ENCODE measurements at places on chromosomes 13 and 19.

DNA sequence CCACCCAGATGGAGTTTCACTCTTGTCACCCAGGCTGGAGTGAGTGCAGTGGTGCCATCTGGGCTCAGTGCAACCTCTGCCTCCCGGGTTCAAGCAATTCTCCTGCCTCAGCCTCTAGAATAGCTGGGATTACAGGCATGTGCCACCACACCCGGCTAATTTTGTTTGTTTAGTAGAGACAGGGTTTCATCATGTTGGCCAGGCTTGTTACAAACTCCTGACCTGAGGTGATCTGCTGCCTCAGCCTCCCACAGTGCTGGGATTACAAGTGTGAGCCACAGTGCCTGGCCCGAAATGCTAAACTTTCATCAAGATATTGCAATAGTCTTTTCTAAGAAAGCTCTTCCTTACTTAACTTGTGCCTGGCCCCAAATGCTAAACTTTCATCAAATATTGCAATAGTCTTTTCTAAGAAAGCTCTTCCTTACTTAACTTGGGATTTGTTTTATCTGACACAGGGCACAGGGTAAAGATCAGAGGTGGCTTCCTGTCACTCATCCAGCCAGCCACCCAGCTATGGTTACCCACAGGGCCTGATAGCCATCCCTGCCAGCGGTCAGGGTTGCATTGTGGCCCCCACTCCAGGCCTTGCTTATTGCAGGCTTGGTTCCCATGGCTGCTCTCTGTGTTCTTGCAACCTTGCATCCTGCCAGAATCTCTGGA, 352.3 kb upstream of the TMTC4 start:
- DNase-seq: no peak

DNA sequence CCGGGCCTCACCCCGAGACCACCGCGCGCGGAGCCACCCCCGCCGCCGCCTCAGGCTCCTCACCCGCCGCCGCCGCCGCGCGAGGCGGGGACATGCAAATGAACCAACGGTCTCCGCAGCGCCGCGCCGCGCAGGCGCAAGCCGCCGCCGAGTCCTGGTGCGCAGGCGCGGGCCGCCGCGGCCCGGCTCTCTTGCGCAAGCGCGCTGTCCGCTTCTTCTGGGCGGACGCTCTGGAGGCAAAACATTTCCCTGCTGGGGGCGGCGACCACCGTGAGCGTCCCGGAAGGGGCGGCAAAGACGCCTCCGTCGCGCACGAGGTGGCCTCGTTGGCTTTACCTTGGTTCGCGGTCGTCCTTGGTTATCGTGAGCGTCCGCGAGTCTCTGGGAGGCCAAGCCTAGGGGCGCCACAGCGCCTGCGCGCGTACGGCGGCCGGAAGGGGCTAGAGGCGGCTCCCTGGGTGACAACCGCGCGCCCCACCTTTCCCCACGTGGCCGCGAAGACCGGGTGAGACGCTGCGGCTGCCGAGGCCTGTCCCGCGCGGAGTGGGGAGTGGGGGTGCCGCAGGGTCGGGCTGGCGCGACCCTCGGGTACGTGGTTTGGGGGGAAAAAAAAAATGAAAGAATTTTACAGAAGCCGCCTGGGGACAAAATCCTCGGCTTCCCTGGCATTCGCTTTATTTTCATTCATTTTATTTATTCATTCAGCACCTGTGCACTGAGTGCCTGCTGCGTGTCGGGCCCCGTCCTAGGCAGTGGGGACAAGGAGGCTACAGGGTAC, at the start of the genes ARMC6 and SUGP2:
Gene ARMC6 (plus strand): TSS at position 178 of the 778 bp plus-strand sequence. CDS start 607 bp downstream, outside the sequence.
Gene SUGP2 (minus strand): TSS at position 92 of the 778 bp plus-strand sequence. CDS start 2,446 bp downstream, outside the sequence.
- peak; percentile 78 for DNase-seq

DNA sequence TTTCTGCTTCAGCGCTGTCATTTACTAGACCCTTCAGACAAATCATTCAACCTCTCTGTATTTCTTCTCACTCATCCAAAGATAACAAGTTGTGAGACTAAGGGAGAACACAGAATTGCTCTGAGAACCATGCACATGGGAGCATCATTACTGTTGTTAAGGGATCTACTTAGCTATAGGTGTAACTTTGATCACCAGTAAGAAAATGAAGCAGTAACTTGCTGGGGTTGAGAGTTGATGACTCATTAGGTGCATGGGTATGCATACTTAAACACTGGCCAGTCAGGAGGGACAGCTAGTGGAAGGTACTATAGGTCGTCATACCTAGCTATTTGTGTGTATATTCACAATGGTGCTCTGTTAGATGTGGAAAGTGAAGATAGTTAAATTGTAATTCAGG, 61.5 kb downstream of the B3GLCT start:
- DNase-seq: no peak

GRCh38 chr13:23695196-23695595, 125.0 kb downstream of the TNFRSF19 start:
- no peak for DNase-seq

DNA sequence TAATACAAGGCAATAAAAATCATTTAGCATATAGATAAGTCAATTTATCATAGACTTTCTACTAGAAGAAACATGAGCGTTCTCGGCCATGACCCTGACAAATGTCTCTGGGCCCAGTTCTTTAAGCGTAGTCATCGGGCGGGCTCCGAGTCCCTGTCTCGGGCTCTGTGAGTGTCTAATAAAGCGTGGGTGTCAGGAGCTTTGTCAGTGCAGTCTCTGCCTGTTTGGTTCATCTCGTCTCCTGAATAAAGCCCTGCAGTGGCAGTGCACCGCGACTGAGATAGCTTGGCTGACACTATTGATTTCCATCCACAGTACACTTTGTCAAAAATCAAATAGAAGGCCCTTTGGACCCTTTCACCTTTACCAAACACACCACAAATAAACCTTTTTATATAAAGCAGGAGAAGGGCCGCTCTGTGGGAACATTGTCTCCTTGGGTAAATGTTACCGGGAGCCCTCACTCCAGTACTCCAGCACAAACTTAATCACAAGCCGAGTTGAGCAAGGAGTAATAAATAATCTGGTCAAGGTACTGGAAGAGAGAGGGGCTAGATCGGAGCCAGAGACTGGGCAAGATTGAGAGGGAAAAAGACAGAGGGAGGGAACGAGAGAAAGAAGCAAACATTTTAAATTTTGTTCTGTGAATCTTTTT, 368.2 kb upstream of the TSHZ3 start:
- no peak for DNase-seq

GRCh38 chr13:96492766-96493165, 402.9 kb downstream of the HS6ST3 start:
- DNase-seq: no peak
